ENCODE measurements at places on chromosomes 16 and 17. TPM values are rescaled to one million over a fixed set of nuclear protein-coding genes. Genes with fewer than 3 reads are reported as not detected.
A peak's percentile ranks its signal among the peaks of the same experiment; 100 is the strongest.

KRTAP2-3 gene
- not detected for total RNA-seq

ANKS3 gene
- total RNA-seq, result 10.6 TPM

KCNJ16 gene
- 1.1 TPM for total RNA-seq

RUNDC3A gene
- total RNA-seq, result not detected

CCL3 gene
- total RNA-seq, result 2.0 TPM

ADAMTS18 gene
- 0.28 TPM for total RNA-seq

LRRC46 gene
- total RNA-seq, result 0.40 TPM

TEKT3 gene
- not detected for total RNA-seq

THRA gene
- 10.7 TPM for total RNA-seq

SCNN1B gene
- 0.18 TPM for total RNA-seq

NOD2 gene
- total RNA-seq, result 0.68 TPM

C1QL1 gene
- total RNA-seq, result 0.13 TPM

SLC52A1 gene
- 0.08 TPM for total RNA-seq

DNA sequence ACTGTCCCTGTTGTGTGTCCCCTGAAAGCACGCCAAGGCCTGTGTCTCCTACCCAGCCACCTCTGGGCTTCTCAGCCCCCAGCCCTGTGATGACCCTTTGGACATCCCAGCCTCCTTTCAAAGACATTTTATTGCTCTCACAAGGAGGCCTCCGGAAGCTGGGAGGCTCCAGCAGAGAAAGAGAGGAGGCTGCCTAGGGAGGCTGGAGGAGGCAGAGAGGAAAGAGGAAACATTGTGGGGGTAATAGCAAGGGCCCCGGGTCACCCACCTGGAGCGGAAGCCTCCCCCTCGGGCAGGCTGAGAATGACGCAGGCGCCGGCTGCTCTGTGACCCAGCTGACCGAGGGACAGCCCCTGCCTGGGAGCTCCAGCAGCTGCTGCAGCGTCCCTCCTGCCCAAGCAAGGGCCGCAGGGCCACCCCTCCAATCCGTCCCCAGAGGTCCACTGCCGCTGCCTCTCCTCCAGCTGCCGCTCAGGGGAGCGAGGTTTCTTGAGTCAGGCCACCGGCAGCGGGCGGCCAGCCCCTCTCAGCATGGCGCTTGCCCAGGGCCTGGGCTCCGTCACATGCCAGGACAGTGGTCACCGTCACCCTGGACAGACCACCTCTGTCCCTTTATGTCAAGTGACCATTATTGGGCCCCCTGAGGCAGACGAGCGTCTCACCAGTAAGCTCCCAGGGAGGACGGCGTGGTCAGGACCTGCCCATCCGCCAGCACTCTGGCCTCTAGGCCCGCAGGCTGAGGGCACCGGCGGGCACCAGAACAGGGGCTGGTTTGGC lies 29.3 kb downstream of the ACTG1 start:
- no peak for DNase-seq

GRCh38 chr17:67241719-67242341 lies 3.2 kb downstream of the HELZ start:
- DNase-seq, result no peak

GRCh38 chr16:30853758-30854157 lies 40.1 kb downstream of the BCL7C start:
- DNase-seq, result no peak

DNA sequence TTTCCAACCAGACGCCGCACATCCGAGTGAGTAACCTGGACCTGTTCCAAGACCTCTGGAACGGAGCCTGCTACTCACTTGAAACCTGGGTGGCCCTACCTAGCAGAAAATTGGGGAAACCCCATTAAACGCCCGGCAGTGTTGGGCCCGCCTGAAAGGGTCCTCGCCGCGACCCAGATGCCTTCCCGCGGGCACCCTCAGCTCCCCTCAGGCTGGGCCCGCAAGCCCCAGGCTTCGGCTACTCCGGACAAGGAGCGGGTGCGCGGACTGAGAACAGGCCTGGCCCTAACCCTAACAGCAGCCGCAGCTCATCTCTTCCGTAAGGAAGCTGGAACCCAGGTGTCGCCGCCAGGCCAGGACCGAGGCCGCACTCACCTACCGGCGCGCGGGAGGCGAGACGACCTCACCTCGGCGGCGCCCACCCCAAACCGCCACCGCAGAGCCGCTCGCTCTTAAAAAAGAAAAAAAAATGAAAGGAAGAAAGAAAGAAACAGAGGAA lies 344 bp downstream of the PSME3IP1 start:
- DNase-seq, result peak; percentile 63

- peak; percentile 35 for DNase-seq
Measured at GRCh38 chr17:77735566-77736198, 222.8 kb upstream of the TNRC6C start.

DNA sequence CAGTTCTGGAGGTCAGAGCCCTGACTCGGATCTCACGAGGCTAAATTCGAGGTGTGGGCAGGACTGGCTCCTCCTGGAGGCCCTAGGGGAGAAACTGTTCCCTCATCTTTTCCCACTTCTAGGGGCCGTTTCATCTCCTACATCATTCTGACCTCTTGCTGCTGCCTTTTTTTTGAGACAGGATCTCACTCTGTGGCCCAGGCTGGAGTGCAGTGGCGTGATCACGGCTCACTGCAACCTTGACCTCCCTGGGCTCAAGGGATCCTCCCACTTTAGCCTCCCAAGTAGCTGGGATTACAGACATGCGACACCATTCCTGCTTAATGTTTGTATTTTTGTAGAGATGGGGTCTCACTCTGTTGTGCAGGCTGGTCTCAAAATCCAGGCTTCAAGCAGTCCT lies 244.1 kb upstream of the GSE1 start:
- DNase-seq, result no peak

DNA sequence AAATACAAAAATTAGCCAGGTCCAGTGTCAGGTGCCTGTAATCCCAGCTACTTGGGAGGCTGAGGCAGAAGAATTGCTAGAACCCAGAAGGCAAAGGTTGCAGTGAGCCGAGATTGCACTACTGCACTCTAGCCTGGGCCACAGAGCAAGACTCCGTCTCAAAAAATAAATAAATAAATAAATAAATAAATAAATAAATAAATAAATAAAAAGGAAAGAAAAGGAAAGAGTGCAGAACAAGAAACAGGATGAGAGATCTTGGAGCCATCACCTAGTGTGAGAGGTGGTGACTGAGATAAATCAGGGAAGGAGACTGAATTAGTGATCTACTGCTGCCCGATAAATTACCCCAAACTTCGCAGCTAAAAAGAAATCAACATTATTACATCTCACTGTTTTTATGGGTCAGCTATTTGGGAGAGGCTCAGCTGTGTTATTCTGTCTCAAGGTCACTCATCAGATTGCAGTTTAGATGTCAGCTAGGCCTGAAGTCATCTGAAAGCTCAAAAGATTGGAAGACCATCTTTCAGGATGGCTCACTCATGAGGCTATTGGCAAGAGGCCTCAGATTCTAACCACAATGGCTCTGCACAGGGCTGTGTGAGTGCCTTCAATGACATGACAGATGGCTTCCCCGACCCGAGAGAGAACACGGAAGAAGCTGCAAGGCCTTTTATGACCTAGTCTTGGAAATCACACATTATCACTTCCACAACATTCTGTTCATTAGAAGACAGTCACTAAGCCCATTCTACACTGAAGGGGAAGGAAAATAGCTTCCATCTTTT lies 66.4 kb downstream of the CMC2 start:
- no peak for DNase-seq

- DNase-seq, result no peak
Measured at GRCh38 chr16:10989559-10989958, 45.2 kb downstream of the CLEC16A start.

- DNase-seq, result no peak
Measured at GRCh38 chr17:49775546-49776260, 11.8 kb upstream of the FAM117A start.

- no peak for DNase-seq
Measured at GRCh38 chr16:81480606-81481206, 36.1 kb downstream of the CMIP start.

DNA sequence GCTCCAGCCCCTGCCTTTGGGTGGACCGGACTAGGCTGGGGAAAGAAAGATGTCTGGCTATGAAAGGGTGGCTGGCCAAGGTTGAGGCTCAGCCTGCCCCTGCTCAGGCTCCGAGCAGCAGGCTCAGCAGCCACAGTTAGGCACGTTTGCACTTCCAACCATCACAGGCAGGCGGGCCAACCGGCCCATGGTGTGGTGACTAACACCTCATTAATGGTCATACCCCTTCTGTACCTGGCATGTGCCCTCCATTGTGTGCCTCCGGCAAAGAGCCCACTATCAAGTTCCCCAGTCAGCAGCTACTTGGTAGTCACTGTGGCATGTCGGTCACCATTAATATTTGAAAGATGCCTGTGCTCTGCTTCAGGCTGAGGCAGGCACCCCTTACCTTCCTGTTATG lies 6.7 kb downstream of the TBC1D24 start:
- no peak for DNase-seq

DNA sequence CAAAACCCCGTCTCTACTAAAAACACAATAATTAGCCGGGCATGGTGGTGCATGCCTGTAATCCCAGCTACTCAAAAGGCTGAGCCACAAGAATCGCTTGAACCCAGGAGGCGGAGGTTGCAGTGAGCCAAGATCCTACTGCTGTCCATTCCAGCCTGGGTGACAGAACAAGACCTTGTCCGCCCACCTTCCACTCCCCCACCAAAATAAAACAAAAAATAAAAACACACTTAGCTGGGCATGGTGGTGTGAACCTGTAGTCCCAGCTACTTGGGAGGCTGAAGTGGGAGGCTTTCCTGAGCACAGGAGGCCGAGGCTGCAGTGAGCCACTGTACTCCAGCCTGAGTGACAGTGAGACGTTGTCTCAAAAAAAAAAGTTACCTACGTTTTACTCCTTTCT lies 3.2 kb downstream of the PPM1E start:
- no peak for DNase-seq

GRCh38 chr16:28872952-28873351 lies 5.3 kb upstream of the ATP2A1 start:
- no peak for DNase-seq

DNA sequence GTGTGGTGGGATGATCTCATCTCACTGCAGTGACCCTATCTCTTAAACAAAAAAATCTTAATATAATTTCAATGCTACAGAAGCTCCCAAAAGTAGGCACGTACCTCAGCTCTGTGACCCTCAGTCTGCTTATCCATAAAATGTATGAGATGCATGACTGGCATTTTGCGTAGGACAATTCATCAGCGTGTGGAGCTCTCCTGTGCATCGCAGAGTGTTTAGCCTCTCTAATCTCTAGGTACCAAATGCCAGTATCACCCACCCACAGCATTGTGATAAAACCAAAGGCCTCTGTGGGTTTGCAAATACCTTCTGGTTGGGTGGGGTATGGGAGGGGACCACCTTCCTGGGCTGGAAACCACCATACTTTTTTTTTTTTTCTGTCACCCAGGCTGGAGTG lies 19.0 kb upstream of the TUBG2 start:
- DNase-seq, result no peak

GRCh38 chr17:82985973-82986372 lies 93.4 kb upstream of the METRNL start:
- DNase-seq, result peak; percentile 43

DNA sequence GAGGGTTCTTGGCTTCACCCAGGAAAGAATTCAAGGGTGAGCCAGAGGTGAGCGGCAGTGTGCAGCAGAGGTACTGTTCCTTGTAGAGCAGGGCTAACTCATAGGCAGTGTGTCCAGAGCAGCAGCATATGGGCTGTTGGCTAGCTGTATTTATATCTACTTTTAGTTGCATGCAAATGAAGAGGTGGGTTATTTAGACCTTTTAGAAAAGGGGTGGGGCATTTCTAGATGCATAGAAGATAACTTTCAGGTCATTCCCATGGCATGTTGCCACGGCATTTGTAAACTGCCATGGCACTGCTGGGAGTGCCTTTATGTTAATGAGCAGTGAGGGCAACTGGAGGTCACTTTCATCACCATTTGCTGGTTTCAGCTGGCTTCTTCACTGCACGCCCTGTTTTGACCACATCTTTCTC lies 141.0 kb downstream of the STX8 start:
- no peak for DNase-seq

DNA sequence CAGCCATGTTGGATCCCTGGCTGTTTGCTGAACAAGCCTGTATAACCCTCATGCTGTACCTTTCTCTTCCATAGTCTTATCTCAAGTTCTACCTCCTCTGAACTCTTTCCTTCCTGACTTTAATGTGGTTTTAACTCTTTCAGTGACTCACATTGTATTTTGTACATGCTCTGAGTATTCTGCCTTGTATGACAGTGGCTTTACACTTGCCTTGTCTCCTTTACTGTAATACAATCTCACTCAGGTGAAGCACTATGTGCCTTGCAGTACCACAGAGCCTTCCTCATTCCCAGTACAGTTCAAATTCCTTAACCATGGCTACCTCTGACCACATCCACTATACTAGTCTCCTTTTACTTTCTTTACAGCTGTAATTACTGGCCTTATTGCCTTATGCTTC lies 14.1 kb downstream of the PSMD11 start:
- DNase-seq, result no peak

DNA sequence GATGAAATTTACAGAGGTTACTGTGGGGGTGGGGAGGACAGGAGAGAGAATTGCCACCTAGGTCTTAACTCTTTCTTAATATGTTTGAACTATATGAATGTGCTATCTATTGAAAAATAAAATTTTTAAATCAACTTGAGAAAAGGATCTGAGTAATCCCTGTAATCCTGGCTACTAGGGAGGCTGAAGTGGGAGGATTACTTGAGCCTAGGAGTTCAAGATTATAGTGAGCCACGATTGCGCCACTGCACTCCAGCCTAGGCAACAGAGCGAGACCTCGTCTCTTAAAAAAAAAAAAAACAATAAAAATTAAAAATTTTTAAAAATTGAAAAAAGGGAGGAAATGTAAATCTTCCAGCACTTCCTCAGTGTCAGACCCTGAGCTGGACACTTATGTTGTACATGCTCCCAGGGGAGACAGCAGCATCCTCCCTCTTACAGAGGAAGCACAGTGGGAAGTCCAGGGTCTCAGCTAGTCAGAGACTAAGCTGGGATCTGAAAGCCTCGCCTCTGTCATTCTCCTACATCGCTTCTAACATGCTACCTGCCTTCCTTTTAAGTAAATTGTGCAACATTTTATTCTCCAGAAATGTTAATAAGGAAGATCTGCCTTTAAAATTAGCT lies 21.9 kb downstream of the PMM2 start:
- no peak for DNase-seq

DNA sequence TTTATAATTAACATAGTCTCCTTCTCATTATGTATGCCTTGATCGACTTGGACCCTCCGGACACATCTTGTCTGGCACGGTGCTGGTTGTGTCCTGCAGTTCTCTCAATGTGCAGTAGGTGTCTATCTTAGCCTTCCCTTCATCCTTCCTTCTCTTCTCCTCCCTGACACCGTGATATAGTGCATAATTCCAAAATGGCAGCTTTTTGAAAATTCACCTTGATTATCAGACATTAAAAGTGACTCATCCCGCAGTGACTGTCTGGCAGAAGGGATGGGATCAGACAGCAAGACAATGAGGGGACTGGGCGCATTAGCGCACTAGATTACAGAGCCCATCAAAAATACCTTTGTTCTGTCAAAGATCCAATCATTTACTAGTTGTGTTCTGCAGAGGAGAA lies 70.0 kb upstream of the PMFBP1 start:
- DNase-seq, result no peak
